AML-193 (cell line): ENCODE measurements at places on chromosomes 2 and 18.

GRCh38 chr18:58400331-58400870 lies 228.5 kb downstream of the ALPK2 start:
- no peak for DNase-seq

- DNase-seq, result no peak
Observed at GRCh38 chr2:132416723-132417395, at the start of gene GPR39. TSS of gene GPR39 (plus strand) at chr2:132416805.

- no peak for DNase-seq
Observed at GRCh38 chr2:3585261-3586109, 9.4 kb upstream of the COLEC11 start.

- DNase-seq, result no peak
Observed at GRCh38 chr2:236117861-236118269, 50.3 kb downstream of the GBX2 start.

DNA sequence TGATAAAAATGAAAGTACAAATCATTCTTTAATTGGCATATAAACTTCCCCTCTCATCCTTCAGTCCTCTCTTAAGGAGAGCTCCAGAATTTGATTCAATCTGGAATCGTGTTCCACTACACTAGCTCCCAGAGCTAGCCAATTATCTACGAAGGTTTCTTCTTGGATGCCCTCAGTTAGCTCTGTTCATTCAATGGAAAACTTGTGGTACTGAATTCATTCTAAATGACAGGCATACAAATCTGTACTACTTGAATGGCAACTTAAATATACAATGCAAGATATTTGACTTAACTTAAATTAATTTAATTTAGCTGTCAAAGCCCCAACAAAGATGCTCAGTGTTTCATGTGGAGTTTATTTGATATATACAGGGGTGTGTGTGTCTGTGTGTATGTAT lies 1474.2 kb upstream of the CELF4 start:
- DNase-seq, result no peak

GRCh38 chr2:146305164-146305563 lies 1539.7 kb upstream of the ACVR2A start:
- no peak for DNase-seq

- DNase-seq, result no peak
Observed at GRCh38 chr2:223054193-223054781, 2.3 kb downstream of the KCNE4 start.

- DNase-seq, result no peak
Observed at GRCh38 chr18:78069784-78070664, 820.4 kb downstream of the GALR1 start.

- DNase-seq, result no peak
Observed at GRCh38 chr2:67560771-67561456, 163.8 kb downstream of the ETAA1 start.

DNA sequence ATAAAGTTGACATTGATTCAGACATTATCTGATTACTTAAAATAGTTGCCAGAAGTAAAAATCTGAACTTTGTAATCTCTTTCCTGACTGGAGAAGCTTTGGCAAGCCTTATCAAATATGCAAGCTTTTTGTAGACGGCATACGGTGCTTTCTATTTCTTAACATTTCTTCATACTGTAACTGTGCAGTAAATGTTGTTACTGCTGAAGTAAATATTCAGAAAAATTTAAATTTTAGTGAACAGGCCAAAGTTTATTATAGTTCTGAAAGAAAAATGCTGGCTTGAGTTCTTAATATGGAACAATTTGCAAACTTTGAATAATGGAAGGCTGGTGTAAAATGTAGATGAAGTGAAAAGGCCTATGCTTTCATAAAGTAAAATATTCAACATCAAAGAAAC lies 1.8 kb downstream of the TTN start:
- DNase-seq, result no peak

GRCh38 chr2:172859581-172860335 lies 124.1 kb downstream of the RAPGEF4 start:
- no peak for DNase-seq

DNA sequence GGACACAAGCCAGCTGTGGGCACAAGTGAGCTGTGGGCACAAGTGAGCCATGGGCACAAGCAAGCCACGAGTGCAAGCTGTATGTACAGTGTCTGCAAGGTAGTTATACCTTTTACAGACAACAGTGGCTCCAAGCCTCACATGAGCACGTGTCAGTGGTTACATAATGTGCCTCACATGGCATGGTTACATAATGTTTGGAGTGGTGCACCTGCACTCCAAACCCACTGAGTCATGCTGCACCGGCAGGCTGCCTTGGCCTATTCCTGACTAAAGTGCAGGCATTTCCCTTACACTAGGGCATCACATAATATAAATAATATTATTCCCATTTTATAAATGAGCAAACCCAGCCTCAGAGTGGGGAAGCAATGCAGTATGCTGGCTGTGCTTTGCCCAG lies 62.6 kb downstream of the MARCO start:
- no peak for DNase-seq

DNA sequence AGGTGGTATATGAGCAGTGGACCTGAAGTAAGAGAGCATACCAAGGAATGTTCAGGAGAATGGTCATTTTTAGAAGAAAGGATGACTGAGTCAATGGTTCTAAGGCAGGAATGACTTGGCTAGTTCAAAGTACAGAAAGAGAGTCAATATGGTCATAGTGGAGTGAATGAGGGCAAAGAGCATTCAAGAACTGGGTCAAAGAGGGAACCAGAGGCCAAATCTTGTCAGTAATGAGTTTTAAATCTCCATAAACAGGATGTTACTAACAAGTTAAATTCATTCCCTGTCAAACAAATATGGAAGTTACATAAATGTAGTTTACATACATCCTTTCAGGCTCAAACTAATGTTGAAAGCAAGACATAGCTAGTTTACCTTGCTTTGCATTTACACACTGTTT lies 16.1 kb downstream of the CALCRL start:
- no peak for DNase-seq

DNA sequence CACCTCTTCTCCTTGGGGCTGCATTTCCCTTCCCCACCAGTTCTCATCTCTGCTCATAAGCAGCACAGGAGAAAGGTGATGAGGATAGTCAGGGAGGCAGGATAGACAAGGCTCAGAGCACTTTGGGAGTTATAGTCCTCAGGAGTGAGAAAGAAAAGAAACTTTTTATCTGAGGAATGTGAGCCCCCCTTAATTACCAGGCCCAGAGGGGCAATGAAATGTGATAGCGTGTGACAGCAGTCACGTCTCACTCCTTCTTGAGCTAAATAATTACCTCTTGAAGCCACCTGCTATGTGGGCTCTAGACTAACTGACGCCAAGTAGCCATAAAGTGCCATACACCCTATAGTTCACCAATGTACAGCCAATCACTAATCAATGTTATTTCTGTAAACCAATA lies 105.8 kb downstream of the SPP2 start:
- no peak for DNase-seq

GRCh38 chr18:80188643-80189530 lies 58.4 kb downstream of the PARD6G start:
- DNase-seq, result no peak

GRCh38 chr18:37385846-37386778 lies 179.5 kb downstream of the CELF4 start:
- no peak for DNase-seq

- DNase-seq, result no peak
Observed at GRCh38 chr2:74516650-74517049, 2.4 kb downstream of the TLX2 start.

DNA sequence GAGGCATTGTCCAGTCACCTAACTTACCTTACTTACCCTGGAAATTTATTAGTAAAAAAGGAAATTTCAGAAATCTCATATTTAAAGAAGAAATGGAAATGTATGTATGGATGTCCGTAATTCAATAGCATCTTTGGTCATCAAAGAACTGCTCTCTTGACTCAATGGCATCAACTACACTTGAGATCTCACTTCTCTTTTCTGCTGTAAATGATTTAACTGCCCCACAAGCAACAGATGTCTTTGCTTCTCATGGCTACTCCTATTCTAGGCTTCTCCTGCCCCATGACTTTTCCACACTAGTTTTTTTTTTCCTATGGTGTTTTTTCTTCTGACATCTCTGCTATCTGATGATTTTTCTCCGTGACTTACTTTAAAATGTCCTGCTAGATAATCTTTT lies 34.0 kb upstream of the ERMN start:
- DNase-seq, result no peak

- DNase-seq, result no peak
Observed at GRCh38 chr2:135825550-135826176, 11.3 kb downstream of the LCT start.

- DNase-seq, result no peak
Observed at GRCh38 chr2:159095813-159096212, 127.4 kb downstream of the TANC1 start.

- DNase-seq, result no peak
Observed at GRCh38 chr2:59449274-59449673, 1104.2 kb downstream of the BCL11A start.

DNA sequence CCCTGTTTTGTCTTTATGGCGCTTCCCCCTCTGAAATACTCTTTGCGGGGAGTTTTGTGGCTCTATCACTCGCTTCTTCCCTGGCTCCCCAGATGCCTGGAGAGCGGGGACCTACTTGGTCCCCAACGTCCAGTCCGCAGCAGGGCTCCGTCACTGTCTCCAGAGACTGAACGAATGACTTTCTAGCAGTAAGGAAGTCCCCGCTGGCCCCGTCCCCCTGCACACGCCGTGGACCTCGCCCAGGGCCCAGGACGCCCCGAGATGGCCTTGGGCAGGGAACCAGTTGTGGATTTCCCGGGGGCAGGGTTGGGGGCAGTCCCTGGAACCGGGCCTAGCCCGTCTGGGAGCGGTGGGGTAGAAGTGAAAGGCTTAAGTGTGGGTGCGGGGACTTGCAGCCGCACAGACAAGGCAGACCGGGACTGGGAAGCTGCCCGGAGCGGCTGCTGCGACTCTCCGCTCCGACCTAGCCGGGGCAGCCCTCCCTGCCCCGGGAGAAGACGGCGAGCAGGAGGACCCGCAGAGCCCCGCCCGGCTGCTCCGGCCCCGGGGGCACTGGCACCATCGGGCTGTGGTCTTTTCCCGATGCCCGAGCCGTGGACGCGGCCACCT lies 821 bp upstream of the EPHA4 start:
- no peak for DNase-seq
